ENCODE measurements at places on chromosomes 2 and 18. TPM values are rescaled to one million over a fixed set of nuclear protein-coding genes. Genes with fewer than 3 reads are reported as not detected.

GRCh38 chr2:9527995-9528787, 27.4 kb downstream of the ADAM17 start:
- no peak for DNase-seq

Gene KCNG2
- total RNA-seq = 0.51 TPM

Gene NEU2
- not detected for total RNA-seq

- no peak for DNase-seq
These were observed 141.9 kb downstream of the LYPD6B start for GRCh38 chr2:149180226-149180875.

DNA sequence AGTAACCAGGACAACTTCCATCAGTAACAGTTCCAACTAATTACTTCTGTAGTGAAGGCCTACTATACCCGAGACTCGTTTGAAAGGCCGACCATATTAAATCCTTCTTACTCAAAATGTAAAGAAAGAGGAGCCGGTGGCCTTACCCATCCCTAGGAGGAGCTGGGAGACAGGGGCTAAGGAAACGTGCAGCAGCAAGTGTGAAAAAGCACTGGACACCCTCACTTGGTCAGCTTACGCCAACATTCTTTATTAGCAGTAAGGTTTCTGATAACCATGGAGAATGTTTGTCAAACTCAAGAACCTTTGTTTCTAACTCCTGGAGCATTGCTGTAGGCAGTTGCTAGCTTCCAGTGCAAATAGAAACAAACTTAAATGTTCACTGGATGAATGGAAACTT, 26.7 kb upstream of the VWA3B start:
- no peak for DNase-seq

Gene PLCD4
- total RNA-seq = 1.0 TPM

DNA sequence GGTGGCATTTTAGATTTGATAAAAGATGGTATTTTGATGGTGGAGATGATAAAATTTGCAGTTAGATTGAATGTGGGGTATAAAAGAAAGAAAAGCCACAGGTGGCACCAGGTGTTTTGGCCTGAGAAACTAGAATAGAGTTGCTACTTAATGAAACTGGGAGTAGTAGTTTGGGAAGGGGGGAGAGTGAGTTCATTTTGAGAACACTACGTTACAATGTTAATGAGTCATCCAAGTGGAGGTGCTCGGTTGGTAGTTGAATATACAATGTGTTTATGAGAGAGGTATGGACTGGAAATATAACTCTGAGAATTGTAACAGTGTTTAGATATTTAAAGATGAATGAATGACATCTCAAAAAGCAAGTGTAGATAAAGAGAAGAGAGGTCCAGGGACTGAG, 26.4 kb downstream of the EPG5 start:
- no peak for DNase-seq

DNA sequence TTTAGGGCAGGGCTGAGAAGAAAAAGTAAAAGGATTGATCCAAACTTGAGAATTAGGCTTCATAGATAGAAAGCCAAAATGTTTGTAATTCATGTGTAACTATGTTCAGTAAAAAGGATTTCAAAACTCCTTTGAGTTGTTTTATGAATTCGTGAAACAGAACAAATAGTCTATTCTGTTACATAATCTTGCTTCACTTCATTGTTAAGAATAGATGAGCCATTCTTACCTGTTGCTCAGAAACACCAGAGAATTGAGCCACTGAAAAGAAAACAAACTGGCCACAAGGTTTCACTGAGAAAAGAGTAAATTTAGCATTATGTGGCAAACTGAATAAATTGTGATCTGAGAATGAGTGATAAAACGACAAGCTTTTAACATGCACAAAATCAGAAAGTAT, 4.5 kb upstream of the ITPRID2 start:
- no peak for DNase-seq

- DNase-seq = no peak
These were observed 9.8 kb downstream of the STEAP3 start for GRCh38 chr2:119233326-119234020.

DNA sequence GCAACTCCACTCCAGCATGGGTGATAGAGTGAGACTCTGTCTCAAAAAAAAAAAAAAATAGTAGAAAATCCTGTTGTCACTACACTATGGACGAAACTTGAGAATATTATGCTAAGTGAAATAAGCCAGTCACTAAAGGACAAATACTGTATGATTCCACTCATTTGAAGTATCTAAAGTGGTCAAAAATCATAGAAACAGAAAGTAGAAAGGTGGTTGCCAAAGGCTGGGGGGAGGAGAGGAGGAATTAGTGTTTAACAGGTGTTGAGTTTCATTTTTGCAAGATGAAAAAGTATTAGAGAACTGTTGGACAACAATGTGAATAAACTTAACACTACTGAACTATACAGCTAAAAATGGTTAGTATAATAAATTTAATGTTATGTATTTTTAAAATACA, 18.8 kb upstream of the RMP24 start:
- DNase-seq = no peak

- no peak for DNase-seq
These were observed 44.3 kb upstream of the AGAP1 start for GRCh38 chr2:235449568-235449967.

Gene ALK
- total RNA-seq = 1.0 TPM

DNA sequence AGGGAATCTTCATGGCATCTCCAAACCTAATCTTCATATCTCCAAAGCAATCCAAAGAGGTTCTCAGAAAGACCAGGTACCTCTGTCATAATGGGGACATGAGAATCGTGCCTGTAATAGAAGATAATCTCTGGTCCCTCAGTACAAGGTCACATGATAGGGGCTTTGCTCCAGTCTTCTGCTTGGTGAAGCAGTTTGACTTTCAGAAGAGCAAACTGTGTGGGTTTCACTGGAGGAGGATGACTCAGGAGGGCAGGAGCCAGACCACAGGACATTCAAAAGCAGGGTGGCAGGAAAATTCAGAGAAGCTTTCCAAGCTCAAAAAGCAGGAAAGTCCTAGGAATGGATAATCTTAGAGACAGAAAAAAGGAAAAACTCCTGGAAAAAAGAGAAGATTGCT, 10.6 kb upstream of the PAX3 start:
- DNase-seq = no peak

All from mesenteric fat pad (tissue), 1 donor.